ENCODE measurements at places on chromosomes 11 and 22.

DNA sequence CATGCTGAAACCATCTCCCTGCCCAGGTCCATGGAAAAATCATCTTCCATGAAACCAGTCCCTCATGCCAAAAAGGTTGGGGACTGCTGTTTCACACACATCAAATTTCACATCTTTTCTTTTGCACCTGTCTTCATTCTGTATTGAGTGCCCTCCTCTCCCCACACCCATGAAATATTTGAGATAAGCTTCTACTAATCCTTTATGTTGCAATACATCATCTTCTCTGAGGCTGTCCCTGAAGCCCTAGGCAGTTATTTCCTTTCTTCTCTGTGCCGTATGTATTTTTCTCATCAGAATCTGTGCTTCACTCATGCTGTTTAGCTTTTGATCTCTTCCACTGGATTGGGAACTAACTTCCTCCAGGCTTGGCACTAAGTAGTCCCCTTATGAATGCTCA lies 40.0 kb upstream of the RRM1 start:
- no peak for DNase-seq

GRCh38 chr22:31022516-31022915 lies 53.5 kb downstream of the TUG1 start:
- DNase-seq: no peak

DNA sequence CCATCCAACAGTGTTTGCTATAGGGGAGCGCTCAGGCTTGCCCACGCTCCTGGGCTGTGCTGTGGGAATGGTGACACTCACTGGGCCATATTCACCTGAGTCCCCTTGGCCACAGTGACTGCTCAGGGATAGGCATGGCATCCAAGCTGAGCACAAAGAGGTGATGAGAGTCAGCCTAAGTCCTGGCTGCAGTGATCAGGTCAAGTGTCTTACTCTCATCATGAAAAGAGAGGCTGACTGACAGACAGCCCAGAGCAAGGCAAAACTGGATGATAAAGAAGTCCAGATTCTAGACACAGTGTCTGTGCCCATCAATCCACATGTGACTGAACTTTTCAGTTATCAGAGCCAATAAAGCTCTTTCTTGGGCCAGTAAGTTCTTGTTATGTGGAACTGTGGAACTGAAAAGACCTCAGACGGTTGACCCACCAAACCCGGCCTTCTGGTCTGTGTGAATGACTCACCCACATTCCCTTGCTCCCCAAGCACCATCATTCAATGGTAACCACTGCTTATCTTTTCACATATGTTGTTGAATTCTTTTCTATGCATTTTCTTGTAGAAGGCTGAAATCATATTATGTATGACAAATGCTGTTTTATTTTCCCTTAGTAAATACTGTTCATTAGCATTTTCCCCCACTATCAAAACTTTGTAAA lies 43.2 kb upstream of the YPEL1 start:
- no peak for DNase-seq

GRCh38 chr11:79200398-79201070 lies 240.3 kb downstream of the TENM4 start:
- no peak for DNase-seq

GRCh38 chr11:74970852-74971395 lies 17.8 kb upstream of the NEU3 start:
- DNase-seq: no peak

DNA sequence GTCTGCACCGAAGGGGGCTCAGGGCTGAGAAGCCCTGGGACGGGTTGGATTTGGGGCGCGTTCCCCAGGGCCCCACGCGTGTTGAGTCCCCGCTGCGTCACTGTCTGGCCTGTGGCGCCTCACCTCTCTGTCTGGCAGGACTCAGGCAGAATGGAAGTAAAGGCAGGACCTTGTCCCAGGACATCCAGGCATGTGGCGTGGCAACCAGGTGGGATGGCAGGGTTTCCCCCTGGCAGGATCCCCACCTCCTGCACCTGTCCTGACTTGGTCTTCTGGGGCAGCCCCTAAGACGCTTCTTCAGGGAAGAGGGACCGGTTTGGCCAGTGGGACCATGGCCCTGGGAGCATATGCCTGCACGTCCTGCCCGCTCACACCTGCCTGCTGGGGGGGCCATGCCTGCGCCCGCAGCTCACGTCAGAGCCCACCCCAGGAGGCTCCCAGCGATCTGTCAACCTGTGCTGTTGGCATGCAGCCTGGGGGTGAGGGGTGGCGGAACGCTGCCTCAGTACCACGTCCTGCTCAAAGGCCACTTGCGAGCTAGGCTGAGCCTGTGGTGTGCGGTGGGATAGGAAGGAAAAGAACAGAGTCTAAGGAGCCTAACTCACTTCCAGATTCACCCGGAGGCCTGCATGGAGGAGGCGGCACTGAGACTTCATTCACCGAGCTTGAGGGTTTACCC lies 72.7 kb downstream of the KCNQ1 start:
- DNase-seq: no peak

GRCh38 chr11:119891055-119891768 lies 162.2 kb upstream of the NECTIN1 start:
- DNase-seq: no peak

- DNase-seq: peak; percentile 95
Observed at GRCh38 chr11:118928101-118928869, 2.6 kb upstream of the BCL9L start.

DNA sequence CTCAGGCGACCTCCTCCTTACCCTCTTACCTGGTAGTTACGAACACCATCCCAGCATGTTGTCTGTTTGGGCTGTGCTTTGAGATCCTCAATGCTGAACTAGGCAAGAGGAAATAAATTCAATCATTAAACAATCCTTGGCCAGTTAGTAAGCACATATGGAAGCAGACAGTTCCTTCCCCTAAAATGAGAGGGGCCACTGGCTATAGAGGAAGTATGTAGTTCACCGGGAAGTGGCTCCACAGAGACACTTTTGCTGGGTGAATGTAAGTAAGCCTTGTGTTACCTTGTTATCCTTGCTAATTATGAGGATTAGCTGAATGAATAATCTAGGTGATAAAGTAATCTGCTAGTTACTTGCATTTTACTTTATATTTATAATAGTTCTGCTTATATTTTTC lies 2.9 kb downstream of the THYN1 start:
- DNase-seq: no peak

GRCh38 chr22:38246692-38247091 lies 26.1 kb downstream of the TMEM184B start:
- DNase-seq: no peak

Measured in GM10248 (cell line).